ENCODE measurements at places on chromosomes 4 and X.

DNA sequence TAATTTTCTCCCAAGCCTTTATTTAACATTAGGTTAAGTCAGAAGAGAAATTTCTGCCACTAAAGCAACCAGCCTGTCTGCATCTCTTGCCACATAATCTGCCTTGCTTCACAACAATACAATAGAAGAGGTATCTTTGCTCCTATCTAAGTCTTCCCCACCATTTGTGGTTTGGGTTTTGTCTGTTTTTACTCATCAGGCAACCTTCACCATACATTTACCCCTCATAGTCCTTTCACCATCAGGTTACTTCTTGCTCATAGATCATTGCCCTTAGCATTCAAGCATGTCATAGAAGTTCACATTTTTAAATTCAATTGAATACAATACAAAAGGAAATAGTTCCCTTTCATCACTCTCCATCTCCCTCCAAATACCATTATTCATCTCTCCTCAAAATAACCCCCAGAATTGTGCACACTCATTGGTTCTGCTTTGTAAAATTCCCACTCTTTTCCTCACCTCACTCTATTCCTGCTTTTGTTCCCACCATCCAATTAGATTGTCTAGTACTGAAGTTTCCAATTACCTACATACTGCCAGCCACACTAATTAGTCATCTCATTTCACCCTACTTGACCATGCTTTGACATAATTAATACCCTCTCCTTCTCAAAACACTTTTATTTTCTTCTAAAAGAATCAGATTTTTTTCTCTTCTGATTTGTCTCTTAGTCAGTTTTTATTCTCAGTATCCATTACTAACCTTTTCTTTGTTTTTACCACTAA lies 1957.0 kb upstream of the AGA start:
- no peaks in the 10 kb centered on the region for H3K4me1 ChIP-seq
- H3K4me3 ChIP-seq: no peak overlapping the region
- H3K27ac ChIP-seq: no peak overlapping the region

DNA sequence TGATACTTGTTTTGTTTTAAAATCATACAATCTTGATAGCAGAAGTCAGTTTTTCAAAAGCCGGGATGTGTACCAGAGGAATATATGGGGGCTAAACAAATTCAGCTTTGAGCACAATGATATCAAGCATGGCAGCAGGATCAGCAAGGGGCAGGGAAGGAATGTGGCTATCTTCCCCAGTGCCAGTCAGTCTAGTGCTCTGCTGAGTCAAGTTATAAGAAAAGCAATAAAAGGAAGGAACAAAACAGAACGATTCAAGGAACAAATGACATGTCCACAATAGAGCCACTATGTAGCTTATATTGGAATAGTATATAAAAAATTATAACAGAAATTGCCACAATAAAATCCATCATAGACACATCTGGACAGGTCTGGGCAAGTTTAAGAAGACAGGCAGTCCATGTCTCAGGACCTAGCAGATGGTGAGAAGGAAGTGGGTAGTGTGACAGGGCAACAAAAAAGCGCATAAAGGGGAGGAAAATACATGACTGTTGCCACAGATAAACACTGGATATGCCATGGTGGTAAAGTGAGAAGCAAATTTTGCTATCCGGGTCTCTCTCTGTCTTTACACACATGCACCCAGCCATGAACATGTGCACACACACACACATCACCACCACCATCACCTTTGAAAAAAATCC lies 518.2 kb upstream of the HTR2C start:
- no peaks in the 10 kb centered on the region for H3K27me3 ChIP-seq
- no peak overlapping the region for H3K27ac ChIP-seq
- no peak for DNase-seq
- no peak overlapping the region for H3K4me3 ChIP-seq

GRCh38 chr4:76188557-76188956 lies 25.1 kb downstream of the SCARB2 start:
- H3K27ac ChIP-seq: no peak overlapping the region
- no peaks in the 10 kb centered on the region for H3K4me1 ChIP-seq
- H3K27me3 ChIP-seq: no peaks in the 10 kb centered on the region

DNA sequence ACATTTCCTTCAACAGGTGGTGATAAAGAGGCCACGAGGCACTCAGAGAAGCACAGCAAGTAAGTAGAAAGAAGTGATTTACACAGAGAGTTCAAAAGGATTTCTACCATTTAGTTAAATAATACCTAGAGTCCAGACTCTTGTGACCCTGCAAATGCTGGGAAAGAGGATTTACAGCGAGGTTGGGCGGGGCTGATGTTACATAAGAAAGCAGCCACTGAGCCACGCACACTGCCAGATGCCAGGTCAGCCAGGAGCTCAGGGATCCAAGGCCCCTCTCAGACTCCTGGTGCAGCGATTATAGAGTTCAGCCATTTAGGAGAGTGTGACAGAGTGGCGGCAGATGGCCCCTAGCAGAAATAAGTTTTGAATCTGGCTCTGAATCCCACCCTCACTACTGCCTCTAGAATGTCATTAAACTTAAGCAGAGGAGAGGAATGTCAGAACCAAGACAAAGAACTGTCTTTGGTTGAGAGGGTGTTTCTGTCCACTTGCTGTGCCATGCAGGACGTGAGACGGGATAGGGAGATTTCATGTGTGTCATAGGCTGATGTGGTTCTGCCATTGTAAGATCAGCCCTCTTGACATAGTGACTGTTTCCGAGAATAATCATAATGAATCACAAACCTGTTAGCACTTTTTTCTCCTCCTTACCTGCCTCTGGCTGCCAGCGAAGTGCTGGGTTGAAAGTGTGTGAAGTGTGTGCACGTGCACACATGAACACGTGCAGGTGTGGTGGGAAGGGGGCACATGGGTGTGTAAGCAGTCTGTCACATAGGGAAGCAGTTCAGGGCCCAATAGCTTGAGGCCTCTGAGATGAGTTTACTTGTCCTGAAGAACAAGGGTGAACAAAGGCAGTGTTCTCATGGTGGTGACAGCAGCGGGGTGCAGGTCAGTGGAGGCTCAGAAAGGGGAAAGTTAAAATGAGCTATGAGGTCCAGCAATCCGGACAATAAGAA lies 50.1 kb downstream of the MFAP3L start:
- H3K27ac ChIP-seq: no peak overlapping the region
- H3K4me1 ChIP-seq: no peaks in the 10 kb centered on the region
- H3K36me3 ChIP-seq: no peaks in the 10 kb centered on the region
- no peak for DNase-seq

- no peak overlapping the region for H3K27ac ChIP-seq
- no peaks in the 10 kb centered on the region for H3K36me3 ChIP-seq
- H3K27me3 ChIP-seq: no peaks in the 10 kb centered on the region
- H3K4me1 ChIP-seq: no peaks in the 10 kb centered on the region
Measured at GRCh38 chr4:130090427-130090826, 994.5 kb downstream of the C4orf33 start.

GRCh38 chr4:85793233-85793585 lies 318.3 kb downstream of the ARHGAP24 start:
- no peak overlapping the region for H3K4me3 ChIP-seq
- H3K4me1 ChIP-seq: no peaks in the 10 kb centered on the region
- no peak for DNase-seq
- H3K36me3 ChIP-seq: no peaks in the 10 kb centered on the region
- no peak overlapping the region for H3K27ac ChIP-seq

- no peaks in the 10 kb centered on the region for H3K4me1 ChIP-seq
- H3K36me3 ChIP-seq: no peaks in the 10 kb centered on the region
- no peak overlapping the region for H3K4me3 ChIP-seq
- DNase-seq: no peak
- H3K27ac ChIP-seq: no peak overlapping the region
- no peaks in the 10 kb centered on the region for H3K27me3 ChIP-seq
Measured at GRCh38 chrX:107878106-107878505, 52.4 kb downstream of the MID2 start.

GRCh38 chr4:85812776-85813175 lies 337.8 kb downstream of the ARHGAP24 start:
- no peak for DNase-seq
- H3K4me3 ChIP-seq: no peak overlapping the region
- no peaks in the 10 kb centered on the region for H3K4me1 ChIP-seq
- H3K27ac ChIP-seq: no peak overlapping the region
- H3K27me3 ChIP-seq: no peaks in the 10 kb centered on the region

GRCh38 chrX:15170927-15171326 lies 99.0 kb downstream of the ASB9 start:
- H3K27me3 ChIP-seq: peaks cover 3% of the 10 kb centered on the region
- peaks cover 14% of the 10 kb centered on the region for H3K4me1 ChIP-seq
- no peak for DNase-seq
- no peak overlapping the region for H3K27ac ChIP-seq

GRCh38 chr4:72966652-72967051 lies 102.9 kb downstream of the COX18 start:
- no peaks in the 10 kb centered on the region for H3K4me1 ChIP-seq
- no peaks in the 10 kb centered on the region for H3K36me3 ChIP-seq
- DNase-seq: no peak

Data from activated T-helper 1 cell treated with anti-CD3 and anti-CD28 coated beads, Interleukin-12 subunit alpha, Interleukin-12 subunit beta, Interleukin-2, Interleukin-4 antibody, amounts not matched to agents 30 ng/mL and 10 ng/mL and 1 ng/mL, durations not matched to agents 14 hours and 24 hours and 36 hours (primary cell).